A549 treated with GW870086 at 1 μM for 4 hours (cell line): ENCODE measurements at places on chromosomes 2 and 18. TPM values are rescaled to one million over a fixed set of nuclear protein-coding genes. Genes with fewer than 3 reads are reported as not detected.

TSPYL6 gene
- total RNA-seq, result not detected in 5 replicates

OSBPL6 gene
- total RNA-seq, result 5.1 to 9.2 TPM (median 7.5 TPM) in 5 replicates

GPC1 gene
- 159 to 236 TPM (median 226 TPM) in 5 replicates for total RNA-seq

CPO gene
- total RNA-seq, result not detected in 5 replicates

LYG2 gene
- total RNA-seq, result not detected in 5 replicates

CEBPZOS gene
- 37.5 to 46.9 TPM (median 42.0 TPM) in 5 replicates for total RNA-seq

ZSWIM2 gene
- not detected in 5 replicates for total RNA-seq
